T-cell (primary cell): ENCODE measurements at places on chromosomes 4 and X. TPM values are rescaled to one million over a fixed set of nuclear protein-coding genes. Genes with fewer than 3 reads are reported as not detected.

DNA sequence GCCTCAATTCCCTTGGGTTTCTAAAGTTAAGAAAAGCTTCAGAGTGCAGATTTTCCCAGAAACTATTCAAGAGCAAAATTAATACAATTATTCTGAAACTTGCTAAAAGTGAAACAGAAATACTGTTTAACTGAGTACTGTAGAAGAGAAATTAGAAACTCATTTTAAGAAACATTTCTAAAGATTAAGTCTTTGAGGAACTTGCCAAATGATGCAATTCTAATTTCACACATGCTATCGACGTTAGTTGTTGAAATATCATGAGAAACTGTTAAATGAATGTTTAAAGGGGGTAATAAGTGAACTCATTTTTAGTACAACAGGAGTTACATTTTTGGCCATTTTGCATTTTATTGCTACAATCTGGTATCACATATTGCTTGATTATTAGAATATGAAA lies 125.3 kb upstream of the MAOA start:
- H3K27me3 ChIP-seq: no peaks in the 10 kb centered on the region
- H3K4me3 ChIP-seq: no peak overlapping the region

The CSAG3 gene
- not detected for total RNA-seq

The GAGE12J gene
- total RNA-seq: not detected

GRCh38 chr4:105352826-105353225 lies 121.0 kb downstream of the PPA2 start:
- H3K27ac ChIP-seq: no peak overlapping the region
- H3K4me3 ChIP-seq: no peak overlapping the region
- DNase-seq: no peak
- H3K27me3 ChIP-seq: no peaks in the 10 kb centered on the region
- H3K4me1 ChIP-seq: no peaks in the 10 kb centered on the region
- no peaks in the 10 kb centered on the region for H3K36me3 ChIP-seq

GRCh38 chr4:147693218-147693617 lies 9.3 kb upstream of the PRMT9 start:
- no peaks in the 10 kb centered on the region for H3K36me3 ChIP-seq
- no peak overlapping the region for H3K27ac ChIP-seq
